ENCODE measurements at places on chromosomes 1 and 21.

- DNase-seq, result no peak
Observed at GRCh38 chr1:161260376-161261260, 2.1 kb downstream of the PCP4L1 start.

GRCh38 chr1:48817505-48818114 is 40.9 kb upstream of the BEND5 start:
- DNase-seq, result no peak

GRCh38 chr1:170836141-170836540 is 99.2 kb upstream of the MROH9 start:
- no peak for DNase-seq

DNA sequence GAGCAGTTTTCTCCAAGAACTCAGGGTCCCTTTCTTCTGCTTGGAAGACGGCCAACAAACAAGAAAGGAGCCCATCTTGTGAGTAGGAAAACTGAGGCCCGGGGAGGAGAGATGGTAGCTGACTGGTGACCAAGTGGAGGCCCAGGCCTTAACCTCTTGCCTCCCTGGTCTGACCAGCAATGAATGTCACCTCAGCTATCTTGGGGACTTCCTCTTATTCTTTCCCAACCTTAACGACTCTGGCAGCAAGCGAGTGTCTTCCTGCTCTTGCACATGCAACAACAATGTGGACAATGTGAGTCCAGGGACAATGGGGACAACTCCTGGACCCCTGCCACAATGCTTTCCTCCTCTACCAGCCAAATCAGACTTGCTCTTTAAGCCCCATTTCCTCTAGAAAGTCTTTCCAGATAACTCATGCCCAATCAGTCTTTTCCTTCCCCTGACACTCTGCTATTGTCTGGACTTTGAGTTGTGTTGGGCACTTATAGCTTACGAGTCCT is 12.6 kb downstream of the HSPG2 start:
- DNase-seq, result no peak

DNA sequence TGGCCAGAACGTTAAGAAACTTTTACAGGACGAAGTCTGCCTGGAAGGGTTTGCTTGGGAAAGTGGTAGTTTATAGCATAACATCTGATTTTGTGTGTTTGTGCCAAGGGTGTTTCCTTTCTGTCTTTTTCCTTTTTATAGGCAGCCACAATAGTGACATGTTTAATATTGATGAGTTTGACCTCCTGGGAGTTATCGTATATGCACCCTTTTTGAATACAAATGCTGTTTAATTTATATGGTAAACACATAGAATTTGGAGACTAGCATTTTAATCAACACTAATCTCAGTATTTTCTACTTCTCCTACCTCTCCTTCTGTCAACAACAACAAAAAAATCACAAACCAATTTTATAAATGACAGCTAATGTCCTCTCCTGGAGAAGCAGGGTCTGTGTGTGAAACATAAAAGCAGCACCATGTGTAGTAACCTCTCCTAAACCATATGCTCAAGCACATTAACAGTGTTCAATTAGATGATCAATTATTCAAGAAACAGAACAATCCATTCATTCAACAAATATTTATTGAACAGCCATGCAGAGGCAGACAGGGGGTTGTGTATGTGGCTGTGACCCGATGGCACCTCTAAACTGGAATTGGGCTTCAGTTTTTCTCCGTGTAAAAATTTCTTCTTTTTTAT is 604 bp upstream of the FMN2 start:
- no peak for DNase-seq

DNA sequence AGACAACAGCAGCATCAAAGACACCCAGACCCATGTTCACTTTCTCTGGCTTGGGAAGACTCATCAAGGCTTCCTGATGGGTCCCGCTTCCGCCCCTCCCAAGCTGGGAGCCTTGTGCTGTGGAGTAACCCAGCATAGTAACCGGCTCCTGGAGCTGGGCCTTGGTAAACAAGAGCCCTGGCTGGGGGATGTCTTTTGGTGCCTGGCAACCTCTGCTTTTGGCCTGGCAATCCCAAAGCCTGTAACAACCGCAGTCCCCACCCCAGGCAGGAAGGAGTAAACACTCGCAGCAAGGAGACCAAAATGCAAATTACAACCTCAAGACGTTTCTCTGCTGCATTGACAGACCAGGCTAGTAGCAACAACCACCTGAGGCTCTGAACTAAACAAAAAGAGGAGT is 16.9 kb upstream of the THRAP3 start:
- DNase-seq, result peak; percentile 63

- no peak for DNase-seq
Observed at GRCh38 chr1:20530306-20530705, 22.1 kb upstream of the FAM43B start.

DNA sequence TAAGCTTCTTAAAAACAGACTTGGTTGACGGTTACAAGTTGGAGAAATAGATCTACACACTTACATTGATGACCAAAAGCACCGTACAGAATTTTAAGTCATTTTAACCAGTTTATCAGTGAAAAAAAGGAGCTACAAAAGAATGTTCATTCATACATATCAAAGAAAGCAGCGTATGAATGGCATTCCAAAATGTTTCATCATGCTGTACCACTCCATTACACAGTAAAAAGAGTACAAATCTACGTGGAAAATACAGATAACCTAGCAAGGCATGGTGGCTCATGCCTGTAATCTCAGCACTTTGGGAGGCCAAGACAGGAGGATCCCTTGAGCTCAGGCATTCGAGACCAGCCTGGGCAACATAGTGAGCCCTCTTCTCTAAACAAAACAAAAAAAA is 40.3 kb downstream of the ZZZ3 start:
- DNase-seq, result no peak

DNA sequence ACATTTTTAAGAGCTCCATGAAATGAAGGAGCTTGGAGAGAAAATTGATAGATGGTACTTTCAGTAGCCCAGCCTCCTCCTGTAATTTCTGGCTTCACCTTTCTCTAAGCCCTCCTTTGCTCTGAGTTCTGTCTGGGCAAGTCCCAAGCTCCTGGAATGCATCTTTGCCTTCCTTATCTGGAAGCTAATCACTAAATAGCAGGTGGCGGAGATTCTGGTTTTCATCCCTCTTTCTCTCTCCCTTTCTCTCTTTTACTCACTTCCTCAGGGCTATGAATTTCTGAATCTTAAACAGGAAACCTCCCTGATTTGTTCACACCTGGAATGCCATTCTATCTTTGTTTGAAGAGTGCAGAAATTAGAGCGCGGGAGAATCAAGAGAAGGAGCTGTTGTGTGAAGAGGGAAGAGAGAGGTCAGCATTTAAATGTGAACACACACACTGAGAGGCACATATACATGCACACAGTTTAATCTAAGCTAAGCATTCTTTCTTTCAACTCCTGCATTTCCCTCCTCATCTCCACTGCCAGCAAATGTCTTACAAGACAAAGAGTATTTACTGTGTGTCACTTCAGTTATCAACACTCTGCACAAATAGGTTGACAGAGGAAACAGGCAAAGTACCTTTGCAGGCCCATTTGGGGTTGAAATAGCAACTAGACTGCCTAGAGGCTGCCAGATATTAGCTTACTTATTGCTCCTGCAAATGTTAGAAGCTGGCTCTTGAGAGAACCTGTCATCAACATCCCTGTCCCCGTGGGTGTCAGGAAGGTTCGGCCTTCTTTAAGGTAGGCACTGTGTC is 199.4 kb upstream of the CAMK1G start:
- no peak for DNase-seq

- DNase-seq, result no peak
Observed at GRCh38 chr1:189434461-189434860, 1043.2 kb downstream of the BRINP3 start.

DNA sequence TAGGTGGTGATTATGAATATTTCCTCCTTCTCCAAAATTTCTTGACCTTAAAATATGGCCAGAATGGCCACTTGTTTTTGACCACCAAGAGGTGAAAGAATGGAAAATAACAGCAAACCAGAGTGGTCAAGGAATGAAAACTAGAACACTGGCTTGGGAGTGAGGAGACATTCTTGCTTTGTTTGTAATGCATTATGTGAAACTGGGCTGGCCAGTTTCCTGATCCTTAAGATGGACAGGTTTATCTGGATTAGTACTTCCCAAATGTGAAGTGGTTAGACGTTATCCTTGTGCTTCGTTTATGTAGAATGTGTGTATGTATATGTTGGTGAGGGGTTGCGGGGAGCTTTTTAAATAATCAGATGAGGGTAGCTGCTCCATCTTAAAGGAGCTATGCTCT is 12.8 kb downstream of the PLA2G4A start:
- no peak for DNase-seq

DNA sequence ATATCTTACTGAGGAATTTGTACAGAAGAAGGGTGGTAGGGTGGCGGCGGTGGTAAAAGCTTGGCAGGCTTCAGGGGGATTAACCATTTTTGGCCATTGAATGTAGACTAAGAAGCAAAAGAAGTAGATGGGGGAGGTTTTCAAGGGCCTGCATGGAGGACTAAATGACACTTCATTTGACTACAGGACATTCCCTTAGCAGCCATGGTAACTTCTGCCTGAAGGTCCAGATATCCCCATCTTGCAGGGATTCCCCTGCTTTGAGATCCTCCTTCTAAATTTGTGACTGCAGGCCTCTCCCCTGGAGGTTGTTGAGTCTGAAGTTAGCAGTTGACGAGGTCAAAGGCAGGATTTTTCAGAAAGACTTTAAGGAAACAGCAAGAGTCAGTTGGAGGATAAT is 4.8 kb downstream of the VASH2 start:
- DNase-seq, result no peak

DNA sequence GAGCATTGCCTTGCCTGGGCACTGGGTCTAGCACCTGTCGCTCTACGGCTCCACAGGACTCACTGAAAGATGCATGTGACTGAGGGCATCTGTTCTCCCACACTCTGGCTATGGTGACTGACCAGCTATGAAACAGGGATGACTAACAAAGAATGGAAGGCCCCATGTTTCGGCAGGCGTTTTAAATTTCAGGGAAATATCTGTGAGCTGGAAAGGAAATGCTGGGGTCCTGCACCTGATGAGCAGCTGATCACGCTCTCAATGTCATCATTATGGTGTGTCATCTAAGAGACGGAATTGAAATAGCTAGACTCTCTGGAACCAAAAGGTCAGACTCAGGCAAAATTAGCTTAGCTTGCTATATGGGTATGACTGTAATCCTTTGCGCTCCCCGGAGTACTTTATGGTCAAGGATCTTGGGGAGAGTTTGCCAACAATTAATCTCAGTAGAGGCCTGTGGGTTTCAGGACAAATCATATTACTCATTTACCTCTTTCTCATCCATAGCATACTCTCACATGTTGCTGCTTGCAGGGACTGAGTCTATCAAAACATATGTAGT is 24.5 kb upstream of the PALMD start:
- DNase-seq, result no peak

GRCh38 chr1:7104339-7104738 is 319.1 kb downstream of the CAMTA1 start:
- no peak for DNase-seq

GRCh38 chr1:189524501-189524900 is 953.2 kb downstream of the BRINP3 start:
- no peak for DNase-seq

DNA sequence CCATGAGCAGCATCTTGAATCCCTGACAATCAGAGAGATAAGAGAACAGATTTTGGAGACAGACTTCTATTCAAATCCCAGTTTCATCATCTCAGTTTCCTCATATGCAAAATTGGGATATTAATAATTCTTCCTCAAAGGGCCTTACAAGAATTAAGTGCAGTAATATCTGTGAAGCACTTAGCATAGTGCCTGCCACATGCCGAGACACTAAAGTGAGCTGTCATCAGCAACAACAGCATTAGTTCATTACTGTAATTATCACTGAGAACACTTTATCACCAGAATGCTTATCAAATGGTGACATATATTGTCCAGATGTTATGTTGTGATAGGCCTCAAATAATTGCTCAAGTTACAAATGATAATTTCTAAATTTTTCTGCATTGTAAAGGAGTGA is 922 bp upstream of the FCRLB start:
- DNase-seq, result no peak

DNA sequence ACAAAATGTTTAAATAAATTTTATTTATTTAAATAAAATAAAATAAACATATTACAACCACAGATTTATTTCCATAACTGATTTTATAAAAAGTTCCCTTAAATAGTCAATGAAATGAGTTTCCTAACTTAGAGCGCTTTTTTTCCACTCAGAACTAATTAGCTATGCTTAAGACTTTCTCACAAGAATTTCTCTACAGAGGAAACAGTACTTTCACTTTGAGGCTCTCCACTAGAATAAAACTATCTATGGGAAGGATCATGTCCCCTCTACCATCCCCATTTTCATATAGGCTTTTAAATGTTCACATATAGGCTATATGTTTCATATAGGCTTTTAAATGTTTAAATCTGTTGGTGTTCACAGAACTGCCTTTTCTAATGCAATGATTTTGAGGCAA is 40.0 kb upstream of the DPH5 start:
- no peak for DNase-seq

DNA sequence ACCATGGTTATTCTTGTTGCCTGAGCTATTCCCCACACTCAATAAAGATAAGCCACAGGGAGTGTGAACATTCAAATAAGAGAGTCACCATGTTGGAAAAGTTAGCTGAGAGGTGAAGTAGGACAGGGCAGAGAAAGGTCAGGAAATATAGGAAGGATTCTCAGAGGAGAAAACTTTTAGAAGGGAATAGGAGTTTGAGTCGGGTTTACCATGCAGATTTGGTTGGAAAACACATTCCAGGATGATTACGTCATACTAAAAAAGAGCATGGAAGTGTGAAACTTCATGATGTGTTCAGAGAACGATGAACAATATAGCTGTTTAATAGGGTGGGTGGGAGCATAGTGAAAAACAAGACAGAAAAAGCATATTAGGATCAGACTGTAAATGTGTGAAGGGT is 1125.3 kb upstream of the ADGRL2 start:
- DNase-seq, result no peak

DNA sequence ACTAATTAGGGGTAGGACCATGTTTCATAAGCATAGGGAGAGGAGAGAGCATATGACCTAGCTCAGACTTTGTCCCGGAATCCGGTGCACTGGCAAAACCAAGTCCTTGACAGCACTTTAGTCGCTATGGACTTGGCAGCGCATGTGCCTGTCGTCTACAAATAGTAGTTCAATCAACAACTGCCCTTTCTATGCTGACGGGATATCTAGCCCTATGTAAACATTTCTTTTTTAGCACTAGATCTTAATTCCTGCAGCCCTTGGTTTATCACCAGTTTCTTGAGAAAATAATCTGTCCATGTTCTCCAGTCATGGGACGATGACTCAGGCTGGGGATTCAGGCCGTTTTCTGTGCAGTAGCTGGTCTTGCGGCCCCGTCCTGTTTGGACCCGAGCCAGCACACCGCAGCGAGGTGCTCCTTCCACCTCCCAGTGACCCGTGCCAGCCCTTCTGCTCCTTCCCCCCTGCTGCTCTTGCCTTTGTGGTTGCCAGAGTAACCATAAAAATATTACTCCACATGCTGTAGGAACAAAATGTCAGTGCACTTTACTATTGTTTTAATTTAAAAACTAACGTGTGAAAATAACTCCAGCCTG is 8.6 kb upstream of the MT1HL1 start:
- peak; percentile 23 for DNase-seq

DNA sequence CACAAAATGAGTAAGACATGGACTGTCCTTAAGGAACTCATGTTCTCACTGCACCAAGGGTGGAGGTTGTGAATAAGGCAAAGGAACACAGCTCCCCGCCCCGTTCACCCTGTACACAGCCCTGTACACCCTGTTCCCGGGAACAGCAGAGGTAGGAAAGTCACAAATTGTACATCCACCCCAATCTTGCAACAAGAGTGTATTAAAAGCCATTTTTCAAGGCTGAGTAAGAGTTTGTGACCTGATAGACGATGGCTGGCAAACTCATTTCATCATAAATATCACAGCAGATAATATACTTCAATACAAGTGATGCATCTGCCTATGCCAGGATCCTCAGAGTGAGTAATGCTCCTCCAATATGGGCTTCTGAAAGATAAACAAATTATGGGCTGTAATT is 52.5 kb upstream of the CAMK1G start:
- DNase-seq, result peak; percentile 33
